ENCODE measurements at places on chromosomes 7 and 10.

- no peak for DNase-seq
These were observed 48.0 kb downstream of the CALD1 start for GRCh38 chr7:134827436-134827835.

- no peak for DNase-seq
These were observed 30.2 kb downstream of the CALD1 start for GRCh38 chr7:134809616-134810015.

DNA sequence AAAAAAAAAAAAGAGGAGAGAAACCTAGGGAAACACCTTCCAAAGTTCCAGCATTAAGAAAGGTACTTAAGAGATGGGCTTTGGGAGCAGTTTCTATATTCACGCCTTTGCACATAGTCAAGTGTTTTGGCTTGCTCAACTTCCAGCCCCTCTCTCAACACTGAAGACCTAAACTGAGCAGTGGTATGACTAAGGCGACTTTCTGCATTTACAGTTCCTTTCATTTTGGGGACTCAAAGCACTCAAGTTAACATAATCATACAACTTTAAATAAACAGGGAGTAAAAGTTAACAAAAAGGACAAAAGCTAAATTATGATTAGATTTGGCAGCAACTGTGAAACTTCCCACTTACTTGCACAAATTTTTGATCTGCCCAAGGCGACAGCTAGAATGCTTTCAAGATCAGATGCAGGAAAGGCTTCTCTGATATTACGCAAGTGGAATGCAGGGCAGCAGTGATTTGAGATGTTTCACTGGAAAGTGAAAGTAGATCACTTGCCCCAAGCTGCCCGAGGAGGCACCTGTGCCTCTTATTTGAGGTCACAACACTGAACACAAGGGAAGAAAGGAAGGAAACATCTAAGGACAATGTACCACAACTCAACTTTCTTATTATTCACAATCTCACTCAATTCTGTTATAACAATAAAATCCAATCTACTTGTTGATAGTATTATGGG, 199.5 kb downstream of the SKAP2 start:
- no peak for DNase-seq

- DNase-seq: no peak
These were observed 831 bp downstream of the ZKSCAN5 start for GRCh38 chr7:99505324-99505662.

DNA sequence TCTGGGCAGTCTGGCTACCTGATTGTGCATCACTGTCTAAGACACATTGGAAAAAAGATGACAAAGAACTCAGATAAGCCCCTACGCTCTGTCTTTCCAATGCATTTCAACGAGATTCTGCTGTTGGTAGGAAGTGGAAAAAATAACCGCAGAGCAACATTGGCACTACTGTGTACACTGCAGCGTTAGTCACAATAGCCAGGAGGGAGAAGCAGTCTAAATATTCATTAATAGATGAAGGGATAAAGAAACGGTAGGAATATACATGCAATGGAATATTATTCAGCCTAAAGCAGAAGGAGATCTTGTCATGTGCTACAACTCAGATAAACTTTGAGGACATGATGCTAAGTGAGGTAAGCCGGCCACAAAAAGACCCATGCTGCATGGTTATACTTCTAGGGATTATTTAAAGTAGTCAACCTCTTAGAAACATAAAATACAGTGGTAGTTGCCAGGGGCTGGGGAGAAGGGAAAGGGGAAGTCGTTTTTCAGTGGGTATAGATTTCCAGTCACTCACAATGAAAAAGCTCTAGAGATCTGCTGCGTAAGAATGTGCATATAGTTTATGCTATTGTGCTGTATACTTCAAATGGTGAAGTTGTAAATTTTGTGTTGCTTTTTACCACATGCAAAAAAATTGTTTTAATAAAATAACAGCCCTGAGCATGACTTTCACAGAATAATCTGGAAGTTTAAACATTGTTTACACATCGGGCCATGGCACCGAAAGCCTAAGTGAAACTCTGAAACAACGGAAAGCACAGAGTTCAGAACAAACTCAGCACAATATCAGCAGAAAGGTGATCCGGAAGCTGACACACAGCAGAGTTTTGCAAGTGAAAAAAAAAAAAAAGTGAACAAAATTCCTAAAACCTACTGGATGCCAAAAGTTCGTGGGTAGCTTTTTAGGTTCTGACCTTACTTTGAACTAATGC, 40.1 kb downstream of the ELMO1 start:
- no peak for DNase-seq

DNA sequence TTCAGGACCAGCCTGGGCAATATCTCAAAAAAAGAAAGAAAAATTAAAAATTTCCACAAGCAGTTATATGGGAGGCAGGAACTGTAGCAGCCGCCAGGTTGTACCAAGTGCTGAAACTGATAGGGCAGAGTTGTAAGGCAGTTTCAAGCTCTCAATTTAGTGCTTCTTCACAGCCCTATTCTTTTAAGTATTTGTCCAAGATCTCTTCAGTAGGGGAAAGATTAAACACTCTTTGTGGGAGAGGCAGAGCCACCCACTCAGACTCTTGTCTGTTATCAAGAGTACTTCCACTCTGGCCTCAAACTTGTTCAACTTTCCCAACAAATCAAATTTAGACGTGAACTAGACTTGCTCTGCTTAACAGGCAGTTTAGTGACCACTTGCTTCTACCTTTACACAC, 228.7 kb downstream of the REEP3 start:
- no peak for DNase-seq

GRCh38 chr10:18737841-18738240, 78.6 kb downstream of the ARL5B start:
- no peak for DNase-seq

DNA sequence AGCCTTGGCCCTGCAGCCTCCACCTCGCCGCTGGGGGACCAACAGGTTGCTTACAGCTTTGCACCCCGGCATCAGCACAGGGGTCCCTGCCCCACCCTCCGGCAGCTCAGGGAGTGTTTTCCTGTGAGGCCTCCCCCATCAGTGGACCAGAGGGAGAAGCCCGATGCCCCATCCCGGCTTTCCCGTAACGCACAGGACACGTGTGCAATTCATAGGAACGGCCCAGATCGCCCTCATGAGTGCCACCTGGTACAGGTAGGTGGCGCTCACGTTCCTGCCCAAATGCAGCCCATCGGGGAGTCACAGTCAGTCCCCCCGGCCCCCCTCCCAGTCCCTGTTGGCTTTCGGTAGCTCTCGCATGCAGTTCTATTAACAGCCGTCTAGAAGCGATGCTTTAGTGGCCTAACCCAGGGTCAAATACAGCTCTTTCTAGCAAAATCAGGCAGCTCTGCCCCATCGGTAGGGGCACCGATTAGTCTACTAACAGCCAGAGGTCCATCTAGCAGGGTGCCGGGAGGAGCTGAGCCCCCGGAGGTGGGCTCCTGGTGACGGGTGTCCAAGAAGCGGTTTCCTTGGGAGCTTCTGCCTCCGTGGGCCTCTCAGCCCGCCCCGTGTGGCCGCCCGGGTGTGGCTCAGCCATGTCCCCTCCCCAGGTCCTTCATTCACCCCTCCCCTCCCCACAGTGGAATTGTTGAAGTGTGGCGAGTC, 48.4 kb upstream of the GTF2IRD1 start:
- peak; percentile 43 for DNase-seq

DNA sequence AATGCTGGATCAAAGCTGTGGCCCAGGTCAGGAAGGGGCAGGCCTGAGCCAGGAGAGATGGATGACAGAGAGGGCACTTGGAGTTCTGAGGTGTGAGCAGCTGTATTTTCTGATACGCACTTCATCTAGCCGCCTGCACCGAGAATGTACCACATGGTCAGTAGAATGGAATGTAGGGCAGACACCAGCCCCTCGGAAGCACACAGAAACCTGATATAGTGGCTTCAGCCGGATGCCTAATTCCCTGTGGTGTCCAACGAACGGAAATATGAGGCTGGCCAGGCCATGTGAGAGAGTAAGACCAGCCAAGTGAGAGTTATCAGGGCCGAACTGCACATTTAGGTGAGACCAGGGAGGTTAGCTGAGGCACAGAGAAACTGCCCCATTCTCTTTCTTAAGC, 46.7 kb upstream of the PLCE1 start:
- DNase-seq: no peak

GRCh38 chr7:35467456-35467978, 213.6 kb upstream of the TBX20 start:
- no peak for DNase-seq

DNA sequence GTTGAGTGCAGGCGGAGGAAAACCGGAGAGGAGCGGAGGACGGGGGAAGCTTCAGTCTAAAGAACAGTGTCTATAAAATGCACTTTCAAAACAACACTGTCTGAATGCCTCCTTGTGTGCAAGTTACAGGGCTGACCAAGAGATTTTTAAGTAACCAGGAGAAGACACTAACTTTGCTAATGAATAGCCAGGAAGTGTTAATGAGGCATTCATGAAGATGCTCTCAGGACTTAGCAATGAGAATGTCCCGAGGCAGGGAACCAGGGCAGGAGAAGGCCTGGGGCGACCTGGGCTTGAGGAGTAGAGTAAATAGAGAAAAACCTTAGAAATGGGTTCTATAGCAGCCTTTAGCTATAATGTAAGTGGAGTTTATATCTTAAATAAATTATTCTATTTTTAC, 312.1 kb downstream of the SKIDA1 start:
- no peak for DNase-seq

DNA sequence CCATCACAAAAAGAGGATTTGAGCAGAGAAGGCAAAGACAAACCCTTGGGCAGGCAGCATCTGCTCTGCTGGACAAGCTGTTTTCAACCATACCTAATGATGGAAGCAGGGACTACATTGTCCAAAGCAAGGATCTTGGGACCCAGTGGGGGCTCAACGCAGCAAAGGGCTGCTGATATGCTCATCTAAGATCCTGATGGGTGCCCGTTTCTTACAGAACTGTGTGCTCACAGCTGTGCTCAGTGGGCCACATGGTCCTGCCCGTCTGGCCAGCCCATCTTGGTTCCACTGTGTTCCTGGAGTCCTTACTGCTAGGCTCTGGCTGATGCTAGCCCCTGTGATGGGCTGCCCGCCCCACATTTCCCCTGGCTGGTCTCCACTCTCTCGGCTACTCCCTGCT, 36.1 kb downstream of the GPRIN2 start:
- no peak for DNase-seq

DNA sequence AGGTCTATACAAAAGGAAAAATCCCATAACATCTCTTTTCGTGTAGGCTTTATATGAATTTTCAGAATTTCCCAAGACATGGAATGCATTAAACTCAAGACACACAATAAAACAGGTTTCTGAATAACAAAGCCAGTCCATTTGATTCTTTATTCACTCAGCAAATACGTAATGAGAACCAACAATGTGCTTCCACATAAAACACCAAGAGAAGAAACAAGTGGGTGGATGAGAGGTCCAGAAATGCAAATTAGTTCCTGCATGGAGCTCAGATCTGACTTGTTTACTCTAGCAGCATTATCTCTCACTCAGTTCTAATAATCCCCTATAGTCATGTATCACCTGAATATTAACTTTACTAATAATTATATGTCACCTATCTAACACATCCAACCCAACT, 249.5 kb downstream of the LRRTM3 start:
- DNase-seq: no peak

DNA sequence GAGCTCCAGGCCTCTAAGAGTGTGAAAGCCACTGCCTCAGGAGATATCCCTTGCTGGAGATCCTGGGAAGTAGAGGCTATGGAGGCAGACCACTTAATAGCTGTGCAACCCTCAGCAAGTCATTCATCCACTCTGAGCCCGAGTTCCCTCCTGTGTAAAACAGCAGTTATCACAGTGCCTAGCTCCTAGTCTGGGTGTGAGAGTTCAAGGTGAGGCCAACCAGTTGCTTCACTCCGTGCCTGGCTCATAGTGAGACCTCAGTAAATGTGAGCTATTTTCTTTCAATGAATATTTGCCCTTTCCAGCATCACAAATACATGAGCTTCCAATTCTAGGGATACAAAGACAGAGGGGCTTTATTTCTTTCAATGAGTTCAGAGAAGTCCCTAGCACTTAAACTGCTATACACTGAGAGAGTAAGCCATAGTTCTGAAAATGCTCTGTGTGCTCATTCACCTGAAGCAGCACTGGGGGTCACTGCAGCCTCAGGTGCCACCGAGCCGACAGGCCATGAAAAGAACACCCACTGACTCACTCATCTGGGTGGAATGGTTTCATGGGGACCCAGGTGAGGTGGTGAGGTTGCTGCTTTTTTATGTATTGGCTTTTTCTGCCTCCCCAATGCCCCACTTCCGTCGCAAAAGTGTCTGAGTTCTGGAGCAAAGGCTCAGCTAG, 259.8 kb downstream of the KCNMA1 start:
- DNase-seq: no peak
